Activated CD4-positive, CD25-positive, alpha-beta regulatory T cell treated with anti-CD3 and anti-CD28 coated beads, Interleukin-2, amount 50 U/mL, for 24 hours (primary cell): ENCODE measurements at places on chromosomes 5 and 9.

DNA sequence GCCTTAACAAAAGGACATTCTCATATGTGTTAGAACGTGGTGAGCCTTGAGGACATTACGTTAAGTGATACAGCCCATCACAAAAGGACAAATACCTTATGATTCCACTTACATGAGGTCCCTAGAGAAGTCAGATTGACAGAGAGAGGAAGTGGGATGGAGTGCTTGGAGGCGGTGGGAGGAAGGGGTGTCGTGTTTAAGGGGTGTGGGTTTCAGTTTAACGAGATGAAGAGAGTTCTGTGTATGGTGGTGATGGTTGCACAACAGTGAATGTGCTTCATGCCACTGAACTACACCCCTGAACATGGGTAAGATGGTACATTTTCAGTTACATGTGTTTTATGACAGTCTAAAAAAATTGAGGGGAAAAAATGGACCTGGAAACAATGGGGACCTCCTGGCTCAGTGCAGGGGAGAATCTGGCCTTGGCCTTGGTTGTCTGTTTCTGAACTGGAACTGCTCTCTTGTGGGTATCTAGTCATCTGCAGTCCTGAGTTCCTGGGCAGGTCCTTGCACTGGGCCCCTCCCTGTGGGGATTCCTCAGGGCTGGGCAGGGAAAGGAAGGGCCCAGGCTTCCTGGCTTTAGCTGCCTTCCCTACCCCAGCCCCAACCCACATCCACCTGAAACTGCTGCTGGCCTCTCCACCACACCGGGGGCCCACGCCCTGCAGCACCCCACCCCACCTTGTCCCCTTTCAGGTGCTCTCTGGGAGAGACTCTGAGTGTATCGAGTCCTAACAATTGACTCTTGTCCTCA, 17.8 kb downstream of the LRRC8A start:
- ATAC-seq, result no peak

DNA sequence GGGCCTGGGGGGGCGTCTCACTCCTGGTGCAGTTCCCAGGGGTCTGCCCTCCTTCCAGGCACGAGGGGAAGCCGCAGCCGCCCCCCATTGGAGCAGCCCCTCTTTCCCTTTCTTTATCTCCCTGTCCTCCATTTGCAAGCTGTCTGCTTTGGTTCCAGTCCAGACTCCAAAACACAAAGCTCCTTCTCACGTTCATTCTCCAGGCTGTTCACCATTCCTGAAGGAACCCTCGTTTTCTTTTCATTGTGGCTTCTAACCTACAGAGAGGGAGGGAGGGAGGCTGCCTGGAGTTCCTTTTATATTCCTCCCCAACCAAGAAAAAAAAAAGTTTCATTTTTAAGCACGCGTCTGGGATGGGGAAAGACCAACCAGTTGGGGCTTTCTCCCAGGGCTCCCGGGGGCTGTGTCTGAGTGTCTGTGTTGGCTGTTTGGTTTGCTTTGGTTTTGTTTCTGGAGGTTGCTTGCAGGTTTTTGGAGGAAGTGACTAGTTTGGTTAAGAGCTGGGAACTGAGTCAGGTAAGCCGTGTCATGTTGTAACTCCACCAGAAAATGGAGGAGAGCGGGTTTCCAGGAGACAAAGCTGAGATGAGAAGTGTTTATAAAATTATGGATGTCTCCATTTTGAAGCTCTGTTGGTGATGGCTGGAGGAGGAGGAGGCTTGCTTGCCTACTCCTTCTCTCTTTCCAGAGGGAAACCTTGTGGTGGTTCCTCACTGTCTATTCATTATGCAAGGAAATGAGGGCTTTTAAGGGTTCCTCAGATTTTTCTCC, 1.6 kb downstream of the ZNF462 start:
- no peak for ATAC-seq

DNA sequence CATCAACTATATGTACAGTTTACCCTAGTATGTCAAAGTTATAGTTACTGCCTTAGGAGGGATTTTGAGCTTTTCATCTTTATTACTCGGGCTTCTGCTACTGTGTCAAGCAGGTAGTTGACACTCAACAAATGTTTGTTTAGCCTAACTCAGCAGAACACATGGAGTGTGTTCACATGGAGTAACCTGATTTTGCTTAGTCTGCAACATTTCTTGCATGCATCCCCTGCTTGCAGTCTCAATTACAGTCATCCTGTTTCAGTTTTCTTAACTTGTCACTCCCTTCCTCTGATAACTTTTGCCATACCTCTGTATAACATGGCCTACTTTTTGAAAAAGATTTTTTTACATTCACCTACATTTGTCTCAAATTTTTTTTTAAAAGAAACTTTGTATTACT, 135.5 kb downstream of the NMUR2 start:
- ATAC-seq, result no peak

GRCh38 chr5:73901043-73901442, 275.0 kb downstream of the ARHGEF28 start:
- no peak for ATAC-seq

DNA sequence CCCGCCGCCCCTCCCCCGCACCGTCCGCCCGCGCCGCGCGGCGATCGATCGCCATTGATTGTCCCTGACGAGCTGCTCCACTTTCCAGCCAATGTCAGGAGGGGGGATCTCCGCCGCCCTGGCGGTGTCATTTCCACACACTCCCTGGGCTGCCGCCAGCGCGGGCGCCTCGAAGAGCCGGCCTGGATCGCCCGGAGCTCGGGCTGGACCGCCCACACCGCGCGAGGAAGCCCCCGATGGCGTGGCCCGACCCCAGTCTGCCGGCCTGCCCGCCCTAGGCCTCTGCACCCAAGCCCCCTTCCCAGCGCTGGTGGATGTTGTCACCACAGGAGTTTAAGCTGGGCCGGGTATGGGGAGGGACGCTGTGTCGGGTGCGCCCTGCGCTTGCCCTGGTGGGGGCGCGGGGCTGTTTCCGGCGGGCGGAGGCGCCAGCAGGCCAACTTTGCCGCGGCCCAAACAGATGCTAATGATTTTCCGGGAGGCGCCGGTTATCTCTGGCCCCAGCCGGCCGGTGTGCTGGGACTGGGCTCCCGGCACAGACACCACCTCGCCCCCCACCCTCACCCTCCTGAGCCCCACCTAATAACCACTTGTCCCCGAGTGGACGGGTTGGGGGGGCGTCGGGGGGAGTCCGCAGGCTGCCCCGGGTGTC, 10.6 kb upstream of the CXXC5 start:
- ATAC-seq, result peak; percentile 6

DNA sequence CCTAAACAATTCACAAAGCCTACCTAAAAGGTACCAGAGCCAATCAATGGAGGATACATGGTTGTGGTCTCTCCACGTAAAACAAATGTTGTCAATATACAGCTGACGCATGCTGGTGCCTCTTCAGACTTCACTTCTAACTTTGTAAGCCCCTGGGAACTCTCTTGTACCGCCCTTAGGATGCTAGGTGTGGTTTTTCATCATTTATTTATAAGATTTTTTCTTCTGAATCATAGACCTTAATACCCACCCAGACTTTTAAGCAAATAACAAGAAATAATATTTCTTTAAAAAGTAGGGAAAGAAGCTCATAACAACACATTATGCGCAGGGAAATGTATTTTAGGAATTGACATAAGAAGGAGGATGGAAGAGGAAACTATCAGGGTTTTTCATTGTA, 33.0 kb downstream of the SSBP2 start:
- no peak for ATAC-seq

DNA sequence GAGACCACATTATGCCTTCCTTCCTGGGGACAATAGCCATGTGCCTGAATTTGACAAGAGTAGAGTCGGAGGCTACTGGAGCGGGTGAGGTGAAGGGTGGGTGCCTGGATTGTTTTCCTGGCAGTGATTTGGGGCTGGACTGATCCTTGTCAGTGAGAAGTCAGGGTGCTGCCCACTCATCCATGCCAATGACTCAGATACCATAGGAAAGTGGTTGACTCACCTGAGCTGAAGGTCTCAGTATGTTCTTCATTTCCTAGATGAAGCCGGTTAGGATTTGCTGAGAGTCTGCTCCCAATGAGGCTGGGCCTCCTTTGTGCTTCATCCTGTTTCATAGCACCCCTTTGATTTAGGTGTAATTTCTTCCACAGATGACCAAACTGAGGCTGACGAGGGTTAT, 366.0 kb downstream of the KDM4C start:
- ATAC-seq, result no peak

DNA sequence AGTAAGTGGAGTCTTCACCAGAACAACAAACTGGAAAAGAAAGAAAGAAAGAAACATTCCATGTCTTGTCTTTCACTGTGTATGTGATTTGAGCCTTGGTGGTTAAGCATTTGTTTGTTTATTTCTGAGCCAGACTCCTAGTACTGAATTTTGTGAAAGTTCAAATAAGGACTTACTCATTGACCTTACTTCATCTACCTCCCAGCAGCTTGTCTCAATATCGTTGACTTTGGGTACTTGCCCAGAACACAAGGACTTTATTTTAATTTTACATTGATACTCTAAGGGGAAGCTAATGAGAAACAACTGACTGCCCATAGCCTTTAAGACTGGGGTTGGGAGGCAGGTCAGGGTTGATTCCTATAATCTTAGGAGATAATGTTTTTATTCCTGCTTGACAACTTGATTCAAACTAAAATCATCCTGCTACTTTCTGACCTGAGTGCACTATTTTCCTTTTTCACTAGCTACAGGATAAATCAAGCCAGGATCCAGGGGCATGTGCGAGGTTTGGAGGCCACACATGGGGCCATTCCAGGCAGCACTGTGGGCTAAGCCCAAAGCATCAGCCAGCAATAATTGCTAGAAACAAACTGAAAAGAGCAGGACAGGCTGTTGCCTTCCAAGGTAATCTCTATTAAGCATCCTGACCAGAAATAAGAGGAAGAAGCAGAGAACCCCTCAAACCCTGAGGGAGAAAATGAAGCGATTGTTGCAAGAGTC, 138.9 kb upstream of the RUSC2 start:
- ATAC-seq, result no peak

GRCh38 chr5:124973661-124974060, 227.2 kb upstream of the ZNF608 start:
- no peak for ATAC-seq

DNA sequence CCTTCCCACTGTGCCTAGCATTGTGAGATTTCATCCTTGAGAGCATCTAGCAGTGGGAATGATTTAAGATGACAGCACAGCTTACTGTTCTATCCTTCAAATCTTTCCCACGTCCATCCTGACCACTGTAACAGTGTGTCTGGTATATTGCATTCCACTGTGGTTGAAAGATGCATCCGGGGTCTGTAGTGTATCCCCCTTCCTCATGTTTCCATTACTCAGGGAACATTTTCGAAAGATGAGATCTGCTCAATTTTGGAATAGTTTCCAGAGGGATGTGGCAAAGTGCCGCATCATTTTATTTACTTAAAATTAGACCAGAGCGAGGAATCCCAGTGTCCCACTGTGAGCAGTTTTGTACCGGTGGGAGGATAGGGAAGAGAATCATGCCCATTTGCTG, 407.1 kb upstream of the PAPPA start:
- ATAC-seq, result no peak

DNA sequence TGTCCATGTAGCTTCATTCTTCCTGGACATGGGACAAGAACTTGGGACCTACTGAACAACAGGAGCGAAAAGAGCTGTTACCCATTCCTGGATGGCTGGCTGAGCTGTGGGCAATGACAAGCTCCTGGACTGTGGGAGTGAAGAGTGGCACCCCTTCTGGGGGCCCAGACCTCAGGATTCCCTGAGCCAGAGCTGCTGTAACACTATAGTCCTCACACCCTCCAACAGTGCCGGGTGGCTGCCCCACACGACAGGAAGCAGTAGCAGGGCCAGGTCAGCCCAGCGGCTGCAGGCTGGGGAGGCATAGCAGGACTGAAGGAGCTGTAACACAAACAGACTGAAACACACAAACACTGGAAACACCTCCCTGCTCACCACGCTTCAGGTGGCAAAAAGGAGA, 169.7 kb upstream of the IRX2 start:
- ATAC-seq, result no peak

DNA sequence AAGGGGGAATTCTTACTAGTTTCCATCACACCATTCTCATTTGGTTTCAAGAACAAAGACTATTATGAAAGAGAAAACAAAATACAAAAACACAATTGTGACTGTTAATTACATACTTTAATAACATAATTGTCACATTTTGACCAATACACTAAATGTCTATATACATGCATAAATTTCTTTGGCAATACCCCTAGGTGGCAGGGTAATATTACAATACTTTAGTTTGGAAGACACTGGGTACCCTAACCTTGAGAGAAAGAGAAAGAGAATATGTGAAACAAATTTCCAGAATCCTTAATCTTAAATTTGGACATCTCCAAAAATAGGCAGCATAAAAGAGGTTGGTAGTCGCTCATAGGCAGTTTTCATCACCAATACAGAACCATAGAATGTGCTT, 619.6 kb upstream of the ADAMTS16 start:
- no peak for ATAC-seq

DNA sequence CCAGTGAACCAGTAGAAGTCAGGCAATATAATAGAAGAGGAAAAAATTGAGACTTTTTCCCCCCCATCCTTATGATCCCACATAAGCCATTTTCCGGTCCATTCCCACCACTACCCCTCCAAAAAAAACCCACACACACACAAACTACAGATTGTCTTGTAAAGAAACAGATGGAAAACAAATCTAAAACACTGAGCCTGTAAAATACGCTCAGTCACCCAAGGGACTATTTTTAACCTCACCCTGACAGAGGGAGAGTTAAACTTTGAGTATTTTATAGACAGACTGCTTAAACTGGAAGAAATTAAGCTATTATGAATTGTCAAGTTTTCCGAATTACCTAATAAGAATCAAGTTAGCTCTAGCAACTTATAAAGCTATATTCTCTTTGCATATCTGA, 471.8 kb upstream of the C9orf72 start:
- no peak for ATAC-seq
